ENCODE measurements at places on chromosomes 4 and X.

- DNase-seq = no peak
Measured at GRCh38 chr4:52091801-52092200, 40.7 kb downstream of the SPATA18 start.

GRCh38 chr4:72500214-72500613 is 68.8 kb downstream of the ADAMTS3 start:
- no peak for DNase-seq

GRCh38 chr4:173507471-173508385 is 22.3 kb downstream of the HAND2 start:
- no peak for DNase-seq

DNA sequence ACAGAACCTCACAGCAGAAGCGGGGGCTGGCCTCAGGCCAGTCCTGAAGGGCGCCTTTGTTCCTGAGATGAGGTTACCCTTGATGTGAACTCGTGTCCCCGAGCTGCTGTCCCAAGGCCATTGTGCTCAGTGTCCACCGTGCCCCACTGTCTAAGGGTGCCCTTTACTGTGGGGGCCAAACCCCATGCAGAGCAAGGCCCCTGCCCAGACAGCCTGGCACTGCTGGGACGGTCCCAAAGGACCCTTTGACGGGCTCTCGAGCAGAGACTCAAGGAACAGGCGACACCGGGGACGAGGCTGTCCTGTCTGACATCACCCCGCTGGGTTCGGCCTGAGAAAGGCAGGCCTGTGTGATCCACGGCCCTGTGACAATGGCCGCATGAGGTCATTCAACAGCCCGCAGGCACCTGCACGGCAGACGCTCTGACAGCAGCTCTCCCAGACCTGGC is 100.6 kb downstream of the ABLIM2 start:
- no peak for DNase-seq

DNA sequence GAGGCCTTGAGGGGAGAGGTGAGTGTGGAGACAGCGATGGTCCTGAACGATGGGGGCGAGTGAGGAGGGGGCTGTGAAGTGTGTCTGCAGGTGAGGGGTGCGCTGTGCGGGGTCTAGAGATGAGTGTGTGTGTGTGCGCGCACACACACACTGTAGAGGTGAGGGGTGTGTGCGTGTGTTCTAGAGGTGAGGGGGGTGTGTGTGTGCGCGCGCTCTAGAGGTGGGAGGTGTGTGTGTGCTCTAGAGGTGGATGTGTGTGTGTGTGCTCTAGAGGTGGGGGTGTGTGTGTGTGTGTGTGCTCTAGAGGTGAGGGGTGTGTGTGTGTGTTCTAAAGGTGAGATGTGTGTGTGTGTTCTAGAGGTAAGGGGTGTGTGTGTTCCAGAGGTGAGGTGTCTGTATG is 574 bp downstream of the BST1 start:
- DNase-seq = no peak

DNA sequence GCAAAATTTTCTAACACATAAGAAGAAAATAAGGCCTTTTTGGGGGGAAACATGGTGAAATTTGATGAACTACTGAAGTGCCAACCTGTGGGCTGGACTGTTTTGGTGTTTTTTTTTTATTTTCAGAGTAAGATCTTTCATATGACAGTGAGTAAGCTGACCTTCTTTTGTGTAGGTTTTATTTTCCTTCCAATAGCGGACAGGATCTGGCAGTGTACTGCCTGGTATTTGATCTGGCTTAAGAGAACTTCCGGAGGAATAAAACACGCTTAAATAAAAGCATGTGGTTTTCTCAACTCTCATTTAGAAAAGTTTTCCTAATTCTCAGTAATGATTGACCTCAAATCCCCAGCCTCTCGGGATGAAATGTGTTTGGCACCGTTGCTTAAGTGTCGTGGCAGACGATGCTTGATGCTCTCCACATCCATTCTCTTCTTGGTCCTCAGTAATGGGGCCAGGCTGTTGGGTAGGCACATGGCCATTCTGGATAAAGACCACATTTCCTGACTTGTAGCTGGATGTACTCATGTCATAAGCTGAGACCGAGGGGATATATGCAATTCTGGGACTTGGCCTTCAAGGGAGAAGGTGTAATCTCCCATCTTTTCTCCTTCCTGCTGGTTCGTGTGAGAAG is 65.6 kb upstream of the PDLIM3 start:
- no peak for DNase-seq
